ENCODE measurements at places on chromosomes 2 and 18. TPM values are rescaled to one million over a fixed set of nuclear protein-coding genes. Genes with fewer than 3 reads are reported as not detected.

GRCh38 chr2:171742760-171743159, 55.5 kb downstream of the DYNC1I2 start:
- H3K36me3 ChIP-seq, result peaks cover 91% of the 10 kb centered on the region
- no peaks in the 10 kb centered on the region for H3K27me3 ChIP-seq
- H3K4me3 ChIP-seq, result no peak overlapping the region
- DNase-seq, result no peak
- H3K4me1 ChIP-seq, result no peaks in the 10 kb centered on the region

GRCh38 chr2:133568172-133568571, at the start of gene NCKAP5:
Gene NCKAP5 (minus strand): TSS chr2:133568463. CDS start chr2:133517526, 50,937 bp downstream.
- H3K27ac ChIP-seq, result peak within 1 kb of the TSS; percentile 58
- peak within 1 kb of the TSS; percentile 40 for H3K4me3 ChIP-seq
- no peaks in the 10 kb centered on the region for H3K27me3 ChIP-seq
- no peaks in the 10 kb centered on the region for H3K36me3 ChIP-seq
- no peak for DNase-seq

- no peaks in the 10 kb centered on the region for H3K36me3 ChIP-seq
- H3K4me1 ChIP-seq, result peaks cover 11% of the 10 kb centered on the region
- DNase-seq, result no peak
- H3K4me3 ChIP-seq, result peak overlapping the region; percentile 58
These were observed 37.4 kb downstream of the AFF3 start for GRCh38 chr2:100104718-100105677.

DNA sequence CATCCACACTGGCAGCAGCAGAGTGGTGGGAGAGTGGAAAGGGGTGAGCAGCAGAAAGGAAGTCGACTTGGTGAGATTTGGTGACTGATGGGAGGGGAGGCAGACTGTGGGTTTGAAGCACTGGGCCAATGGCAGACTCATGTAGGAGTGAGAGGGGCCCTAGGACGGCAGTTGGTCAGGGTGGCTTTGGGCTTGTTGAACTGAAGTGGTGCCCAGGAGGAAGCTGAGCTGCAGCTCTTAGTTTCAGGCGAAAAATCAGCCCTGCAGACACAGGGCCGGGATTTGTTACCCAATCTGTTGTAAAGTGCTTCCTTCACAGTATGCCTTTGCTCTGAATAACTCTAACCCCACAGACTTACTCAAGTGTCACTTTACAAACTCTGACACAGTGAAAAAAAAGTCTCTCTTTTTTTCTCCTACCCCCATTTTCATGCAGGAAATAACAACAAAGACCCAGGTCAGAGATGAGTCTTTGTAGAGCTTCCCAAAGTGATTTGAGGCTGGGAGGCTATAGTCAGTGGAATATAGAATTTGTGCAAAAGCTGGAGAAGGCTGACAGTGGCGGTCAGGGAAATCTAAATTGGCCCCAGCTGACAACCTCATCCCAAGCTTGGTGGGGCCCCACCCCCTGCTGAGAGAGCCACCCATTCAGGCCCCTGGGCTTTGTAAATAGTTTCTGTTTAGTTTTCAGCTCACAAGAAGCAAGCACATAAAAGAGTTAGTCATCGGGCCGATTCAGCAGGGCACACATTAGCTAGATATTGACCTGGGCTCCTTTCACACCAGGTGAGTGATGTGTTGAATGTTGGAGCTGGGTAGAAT, 226.9 kb downstream of the VAPA start:
- H3K36me3 ChIP-seq, result no peaks in the 10 kb centered on the region
- no peaks in the 10 kb centered on the region for H3K27me3 ChIP-seq
- peaks cover 3% of the 10 kb centered on the region for H3K4me1 ChIP-seq
- no peak overlapping the region for H3K27ac ChIP-seq

- no peak for DNase-seq
- H3K27ac ChIP-seq, result no peak overlapping the region
- H3K36me3 ChIP-seq, result no peaks in the 10 kb centered on the region
- no peaks in the 10 kb centered on the region for H3K27me3 ChIP-seq
- no peak overlapping the region for H3K4me3 ChIP-seq
- no peaks in the 10 kb centered on the region for H3K4me1 ChIP-seq
These were observed 47.9 kb downstream of the EML6 start for GRCh38 chr2:54771166-54771885.

DNA sequence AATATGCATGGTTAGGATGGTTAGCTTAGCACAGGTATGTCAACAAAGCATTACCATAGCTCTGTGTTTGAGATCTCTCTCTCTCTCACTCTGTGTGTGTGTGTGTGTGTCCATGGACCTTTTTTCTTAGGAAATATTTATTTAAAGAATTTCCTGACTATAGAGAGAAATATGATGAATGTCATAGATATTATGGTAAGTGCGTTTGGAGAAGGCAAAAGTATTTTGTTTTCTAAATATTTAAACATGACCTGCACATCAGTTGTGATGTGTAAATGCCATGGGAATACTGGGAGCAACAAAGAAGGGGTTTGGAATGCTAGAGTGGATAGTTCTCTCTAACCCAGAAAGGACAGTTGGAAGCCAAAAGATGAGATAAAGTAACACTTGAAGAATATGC, 3.9 kb upstream of the TMEM178A start:
- H3K4me1 ChIP-seq, result peaks cover 3% of the 10 kb centered on the region
- H3K4me3 ChIP-seq, result no peak overlapping the region
- H3K27me3 ChIP-seq, result no peaks in the 10 kb centered on the region
- DNase-seq, result no peak
- H3K36me3 ChIP-seq, result no peaks in the 10 kb centered on the region
- H3K27ac ChIP-seq, result no peak overlapping the region

DNA sequence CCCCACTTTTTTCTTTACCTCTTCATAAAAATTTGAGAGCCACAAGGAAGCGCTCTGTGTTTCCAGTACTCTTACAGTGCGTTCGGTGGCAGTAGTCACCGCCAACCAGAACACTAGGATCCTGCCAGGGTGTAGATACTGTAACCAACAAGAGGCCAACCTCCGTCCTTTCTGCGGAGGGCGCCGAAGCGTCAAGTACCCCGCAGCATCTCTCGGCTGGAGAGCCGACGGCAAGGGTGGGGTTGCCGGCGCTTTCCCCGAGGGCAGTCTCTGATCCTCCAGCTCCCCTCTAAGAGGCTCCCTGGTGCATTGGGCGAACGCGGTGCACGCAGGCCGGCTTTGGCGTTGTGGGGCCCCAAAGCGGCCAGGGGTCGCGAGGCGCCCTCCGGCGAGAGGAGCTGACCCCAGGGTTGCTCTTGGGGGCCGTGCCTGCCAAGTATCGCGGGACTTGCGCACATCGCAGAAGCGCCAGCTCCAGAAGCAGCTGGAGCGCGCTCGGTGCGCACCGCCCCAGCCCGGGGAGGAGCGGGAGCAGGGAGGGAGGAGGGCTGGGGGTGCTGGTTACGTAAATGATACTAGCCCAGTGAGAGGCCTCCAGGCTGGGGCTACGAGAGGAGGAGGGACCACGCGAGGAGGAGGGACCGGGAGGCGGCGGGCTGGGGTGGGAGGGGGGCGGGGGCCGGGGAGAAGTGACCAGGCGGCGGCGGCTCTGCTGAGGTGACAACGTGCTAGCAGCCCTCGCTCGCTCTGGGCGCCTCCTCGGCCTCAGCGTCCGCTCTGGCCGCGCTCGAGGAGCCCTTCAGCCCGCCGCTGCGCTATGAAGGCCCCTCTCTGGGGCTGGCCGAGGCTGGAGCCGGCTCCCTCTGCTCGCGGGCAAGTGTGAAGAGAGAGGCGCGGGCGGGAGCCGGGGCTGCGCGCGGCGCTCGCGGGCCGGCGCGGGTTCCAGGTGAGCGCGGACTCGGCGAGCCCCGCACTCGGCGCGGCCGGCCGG, at the start of gene GALNT13:
Gene GALNT13 (plus strand): TSS at position 692 of the 991 bp plus-strand sequence.
- no peak within 1 kb of the TSS for H3K27ac ChIP-seq
- H3K4me1 ChIP-seq, result peaks cover 17% of the 10 kb centered on the region
- peak within 1 kb of the TSS; percentile 39 for H3K4me3 ChIP-seq
- no peak for DNase-seq
- H3K27me3 ChIP-seq, result peaks cover 60% of the 10 kb centered on the region

- H3K27ac ChIP-seq, result no peak overlapping the region
- H3K4me1 ChIP-seq, result no peaks in the 10 kb centered on the region
- DNase-seq, result peak; percentile 24
- H3K27me3 ChIP-seq, result no peaks in the 10 kb centered on the region
- H3K36me3 ChIP-seq, result no peaks in the 10 kb centered on the region
- H3K4me3 ChIP-seq, result no peak overlapping the region
These were observed 211.6 kb upstream of the MMADHC start for GRCh38 chr2:149799013-149799705.

- no peaks in the 10 kb centered on the region for H3K36me3 ChIP-seq
- peaks cover 13% of the 10 kb centered on the region for H3K4me1 ChIP-seq
These were observed 167.2 kb downstream of the TRIB2 start for GRCh38 chr2:12883906-12884305.

- H3K4me3 ChIP-seq, result no peak overlapping the region
- no peak overlapping the region for H3K27ac ChIP-seq
These were observed 8.7 kb downstream of the FAM228A start for GRCh38 chr2:24183366-24184069.

DNA sequence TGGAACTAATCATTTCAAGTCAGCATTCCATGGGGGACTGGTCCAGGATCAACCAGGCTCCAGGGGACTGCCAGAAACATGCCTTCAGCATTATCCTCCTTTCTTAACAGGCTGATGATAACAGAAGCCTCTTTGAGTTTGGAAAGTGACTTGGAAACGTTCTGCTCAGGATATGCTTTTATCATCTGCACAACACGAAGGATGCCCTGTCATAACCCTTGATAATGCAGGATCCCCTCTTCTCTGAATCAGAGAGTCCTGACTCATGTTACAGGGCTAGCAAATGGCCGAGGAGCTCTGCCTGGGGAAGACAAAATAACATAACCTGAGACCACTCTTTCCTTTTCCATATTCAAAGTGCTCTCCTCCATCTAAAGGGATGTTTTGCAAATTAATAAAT, 6.7 kb downstream of the SCYGR3 start:
- no peaks in the 10 kb centered on the region for H3K4me1 ChIP-seq
- DNase-seq, result no peak
- H3K36me3 ChIP-seq, result no peaks in the 10 kb centered on the region
- no peak overlapping the region for H3K4me3 ChIP-seq
- H3K27ac ChIP-seq, result no peak overlapping the region
- no peaks in the 10 kb centered on the region for H3K27me3 ChIP-seq

DNA sequence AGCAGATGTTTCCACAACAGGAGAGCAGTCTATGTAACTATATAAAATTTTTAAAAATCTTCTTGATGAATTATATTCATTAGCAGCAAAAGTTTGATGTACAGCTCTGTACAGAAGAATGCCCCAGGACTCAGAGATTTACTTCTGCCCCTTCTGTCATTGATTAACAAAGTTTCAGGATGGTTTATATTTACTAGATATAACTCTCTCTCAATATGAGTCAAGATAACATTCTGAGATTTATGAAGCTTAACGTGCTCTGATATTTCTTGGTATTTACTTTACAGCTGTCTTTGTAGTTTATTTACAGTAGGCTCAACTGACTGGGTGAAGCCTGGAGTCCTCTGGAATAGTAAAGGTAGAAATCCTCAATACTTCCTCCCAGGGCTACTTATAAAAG, 93.6 kb upstream of the HNMT start:
- H3K27me3 ChIP-seq, result no peaks in the 10 kb centered on the region
- no peaks in the 10 kb centered on the region for H3K4me1 ChIP-seq
- H3K27ac ChIP-seq, result no peak overlapping the region
- H3K36me3 ChIP-seq, result no peaks in the 10 kb centered on the region

- no peaks in the 10 kb centered on the region for H3K27me3 ChIP-seq
- no peak overlapping the region for H3K4me3 ChIP-seq
- no peaks in the 10 kb centered on the region for H3K4me1 ChIP-seq
- DNase-seq, result no peak
- no peaks in the 10 kb centered on the region for H3K36me3 ChIP-seq
These were observed 1.7 kb downstream of the MSL3B start for GRCh38 chr2:233866479-233866878.

APCDD1 gene
- 60.6 TPM for total RNA-seq
